IMR-90 (cell line): ENCODE measurements at places on chromosomes 2 and 18. TPM values are rescaled to one million over a fixed set of nuclear protein-coding genes. Genes with fewer than 3 reads are reported as not detected.
A peak's percentile ranks its signal among the peaks of the same experiment; 100 is the strongest.

- peaks cover 25% of the 10 kb centered on the region for H3K4me1 ChIP-seq
- H3K27me3 ChIP-seq: no peaks in the 10 kb centered on the region
- H3K27ac ChIP-seq: peak overlapping the region; percentile 82
- H3K4me3 ChIP-seq: no peak overlapping the region
These were observed 89.2 kb downstream of the SH3RF3 start for GRCh38 chr2:109218087-109218791.

DNA sequence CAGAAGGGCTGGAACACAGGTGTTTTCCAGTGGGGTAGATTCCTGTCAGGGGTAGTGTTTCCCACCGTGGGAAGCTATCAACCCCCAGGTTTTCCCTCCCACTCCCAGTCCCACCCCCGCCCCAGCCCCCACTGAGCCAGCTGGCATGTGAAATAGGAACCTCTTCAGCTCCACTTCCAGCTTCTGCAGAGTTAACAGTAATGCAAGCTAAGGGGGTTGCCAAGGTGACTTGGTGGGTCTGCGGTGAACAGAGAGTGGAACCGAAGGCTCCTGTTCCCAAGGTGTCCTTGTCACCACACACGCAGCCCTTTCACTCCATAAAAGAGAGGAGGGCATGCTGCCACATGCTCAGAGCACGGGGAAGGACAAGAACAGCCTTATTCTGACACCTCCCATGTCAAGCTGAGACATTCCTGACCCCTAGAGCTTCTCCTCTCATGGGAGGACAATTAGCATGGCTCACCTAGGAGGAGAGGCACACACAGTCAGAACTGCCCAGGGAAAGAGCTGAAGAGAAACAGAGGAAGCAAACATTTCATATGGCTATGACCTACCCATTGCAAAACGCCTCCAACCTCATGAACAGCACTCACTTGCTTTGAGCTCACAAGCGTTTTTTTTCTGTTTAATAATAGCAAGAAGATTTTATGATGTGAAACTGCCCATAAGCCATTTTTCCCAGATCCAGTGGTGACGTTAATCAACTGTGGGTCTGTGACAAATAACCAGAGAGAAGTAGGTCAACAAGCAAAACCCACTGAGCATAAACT is 39.8 kb upstream of the TBC1D8 start:
- no peak overlapping the region for H3K4me3 ChIP-seq
- no peaks in the 10 kb centered on the region for H3K36me3 ChIP-seq
- no peak for DNase-seq
- no peak overlapping the region for H3K27ac ChIP-seq

The MTLN gene
- 13.5 and 20.7 TPM in 2 replicates for polyA plus RNA-seq

The CD8B2 gene
- not detected in 2 replicates for polyA plus RNA-seq

- no peaks in the 10 kb centered on the region for H3K27me3 ChIP-seq
- H3K4me3 ChIP-seq: no peak overlapping the region
- H3K4me1 ChIP-seq: no peaks in the 10 kb centered on the region
- H3K27ac ChIP-seq: no peak overlapping the region
These were observed 80.0 kb downstream of the ETAA1 start for GRCh38 chr2:67476809-67477790.

The IL36B gene
- polyA plus RNA-seq: not detected in 2 replicates

DNA sequence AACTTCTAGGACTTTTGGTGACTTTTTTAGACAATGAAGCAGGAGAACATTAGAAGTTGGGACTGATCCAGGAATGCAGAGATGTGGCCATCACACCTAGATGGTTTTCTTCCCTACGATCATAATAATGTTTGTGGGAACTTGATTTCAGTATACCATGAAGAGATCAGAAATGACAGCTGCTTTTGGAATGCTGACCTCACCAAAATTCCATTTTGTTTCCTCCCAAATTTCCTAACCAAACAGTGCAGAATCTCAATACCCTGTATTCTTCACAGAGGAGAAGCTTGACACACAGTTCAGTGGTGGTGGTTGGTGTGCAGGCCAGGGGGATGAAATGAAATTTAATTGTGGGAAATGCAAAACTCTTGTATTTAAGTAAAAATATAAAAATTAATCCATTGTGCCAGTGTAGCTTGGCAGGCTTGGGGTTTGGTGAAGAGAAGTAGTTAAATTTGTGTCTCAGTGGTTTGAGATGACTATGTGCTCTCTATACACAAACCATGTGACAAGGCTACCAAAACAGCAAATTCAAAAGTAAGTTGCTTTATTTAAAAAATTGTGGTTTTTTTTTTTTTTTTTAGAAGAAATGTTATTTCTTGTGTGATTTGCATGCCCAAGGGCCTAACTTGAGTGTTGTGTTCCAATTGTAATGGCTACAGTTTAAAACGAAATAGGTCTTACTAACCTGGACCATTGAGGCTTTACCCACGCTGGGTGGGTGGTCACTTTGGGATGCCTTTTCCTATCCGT is 252.4 kb downstream of the LPIN1 start:
- peaks cover 5% of the 10 kb centered on the region for H3K4me1 ChIP-seq
- H3K36me3 ChIP-seq: no peaks in the 10 kb centered on the region
- no peaks in the 10 kb centered on the region for H3K27me3 ChIP-seq
- no peak overlapping the region for H3K27ac ChIP-seq
- no peak overlapping the region for H3K4me3 ChIP-seq
- peak; percentile 21 for DNase-seq

- no peaks in the 10 kb centered on the region for H3K36me3 ChIP-seq
- no peak overlapping the region for H3K27ac ChIP-seq
- DNase-seq: peak; percentile 16
- H3K27me3 ChIP-seq: no peaks in the 10 kb centered on the region
- no peak overlapping the region for H3K4me3 ChIP-seq
- H3K4me1 ChIP-seq: peaks cover 13% of the 10 kb centered on the region
These were observed 3.7 kb downstream of the TSHZ1 start for GRCh38 chr18:75214332-75214690.

The PDE1A gene
- 0.24 and 0.26 TPM in 2 replicates for polyA plus RNA-seq

The SNRNP200 gene
- 108 TPM in 2 replicates for polyA plus RNA-seq

DNA sequence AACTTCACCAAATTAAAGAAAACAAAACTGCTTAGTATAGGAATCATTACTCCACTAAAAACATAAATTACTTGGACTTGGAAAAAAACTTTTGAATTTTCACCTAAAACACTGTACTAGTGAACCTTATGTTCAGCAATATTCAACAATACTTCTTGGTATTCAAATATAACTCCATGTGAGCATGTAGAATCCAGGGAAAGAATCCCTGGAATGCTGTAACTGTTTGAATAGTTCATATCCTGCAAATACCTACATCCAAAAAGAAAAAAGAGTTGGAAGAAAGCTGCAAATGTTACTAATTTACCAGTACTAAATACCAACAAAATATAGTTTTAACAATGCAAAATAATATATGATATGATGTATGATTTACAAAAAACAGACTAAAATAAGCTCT is 65.4 kb downstream of the IKZF2 start:
- peak; percentile 10 for DNase-seq
- H3K4me1 ChIP-seq: peaks cover 9% of the 10 kb centered on the region
- H3K27ac ChIP-seq: no peak overlapping the region

DNA sequence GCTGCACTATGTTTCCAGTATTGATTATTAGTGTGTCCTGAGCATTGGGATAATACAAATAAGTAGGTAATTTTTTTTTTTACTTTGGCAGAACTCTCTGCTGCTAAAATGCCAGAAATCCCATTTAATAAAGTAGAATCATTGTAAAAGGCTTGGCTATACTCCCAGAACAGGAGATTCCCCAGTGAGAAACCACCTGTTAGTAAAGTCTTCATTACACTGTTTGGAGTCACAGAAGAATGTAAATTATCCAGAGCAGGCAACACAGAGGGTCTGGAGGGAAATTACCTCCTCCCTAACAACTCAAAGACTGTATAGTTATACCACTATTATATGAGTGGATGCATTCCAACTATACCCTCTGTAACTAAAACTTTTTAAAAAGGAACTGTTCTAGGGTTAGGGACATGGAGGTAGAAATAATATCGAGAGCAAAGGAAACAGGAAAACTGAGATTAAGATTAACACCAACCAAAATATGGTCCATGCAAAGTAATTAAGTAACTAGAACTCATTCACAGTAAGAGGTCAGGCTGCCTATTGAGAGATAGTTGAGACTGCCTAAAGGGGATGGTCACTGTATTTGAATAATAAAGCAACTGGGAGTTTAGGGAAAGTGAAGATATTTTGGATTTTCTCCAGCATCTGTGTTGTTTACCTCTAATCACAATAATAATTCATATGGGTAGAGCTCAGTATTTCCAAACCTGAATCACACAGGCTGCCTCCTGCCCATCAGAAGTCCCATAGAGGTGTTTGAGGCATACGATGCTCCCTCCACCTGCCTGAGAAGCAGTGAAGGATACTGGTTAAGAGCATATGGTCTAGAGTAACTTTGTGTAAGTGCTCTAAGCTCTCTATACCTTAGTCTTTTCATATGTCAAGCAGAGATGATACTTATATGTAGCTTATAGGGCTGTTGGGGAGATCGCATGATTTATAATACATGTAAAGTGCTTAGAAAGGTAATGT is 34.4 kb downstream of the MAP2 start:
- H3K36me3 ChIP-seq: no peaks in the 10 kb centered on the region
- H3K4me1 ChIP-seq: no peaks in the 10 kb centered on the region
- no peak for DNase-seq
- no peak overlapping the region for H3K27ac ChIP-seq
- H3K4me3 ChIP-seq: no peak overlapping the region

DNA sequence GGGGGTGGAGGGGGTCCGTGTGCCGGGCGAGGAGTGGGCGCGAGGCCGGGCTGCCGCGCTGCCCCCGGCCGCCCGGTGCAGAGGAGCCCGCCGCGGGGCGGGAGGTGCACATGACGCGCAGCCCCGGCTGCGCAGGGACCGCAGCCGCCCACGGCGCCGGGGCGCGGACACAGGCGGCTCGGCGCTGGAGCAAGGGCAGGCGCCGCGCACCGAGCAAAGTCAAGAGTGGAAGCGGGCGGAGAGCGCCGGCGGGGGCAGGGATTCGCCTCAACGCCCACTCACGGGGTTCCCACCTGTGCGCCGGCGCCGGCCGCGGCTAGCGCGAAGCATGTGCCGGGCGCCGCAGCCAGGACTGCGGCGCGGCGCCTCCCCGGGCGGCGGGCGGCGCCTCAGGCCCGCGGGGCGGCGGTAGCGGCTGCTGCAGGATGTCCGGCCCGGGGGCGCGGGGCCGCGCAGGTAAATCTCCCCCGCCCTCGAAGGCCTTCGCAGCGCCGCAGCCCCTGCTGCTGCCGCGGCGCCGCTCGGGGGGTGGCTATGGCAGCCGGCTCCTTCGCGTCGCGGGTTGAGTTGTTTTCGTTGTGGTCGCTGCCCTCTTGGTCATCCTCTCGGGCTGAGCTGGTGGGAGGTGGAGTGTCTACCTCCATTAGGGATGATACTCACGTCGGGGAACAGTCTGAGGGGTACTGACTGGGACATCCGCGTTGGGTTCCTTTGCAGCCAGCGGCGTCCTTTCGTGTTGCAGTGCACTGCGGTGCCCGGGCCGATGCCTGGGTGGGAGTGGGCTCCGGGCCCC is 216.3 kb upstream of the DTNA start:
- H3K27ac ChIP-seq: no peak overlapping the region
- no peaks in the 10 kb centered on the region for H3K36me3 ChIP-seq
- H3K4me3 ChIP-seq: peak overlapping the region; percentile 44
- no peak for DNase-seq
- peaks cover 11% of the 10 kb centered on the region for H3K27me3 ChIP-seq
- no peaks in the 10 kb centered on the region for H3K4me1 ChIP-seq

The ARL6IP6 gene
- polyA plus RNA-seq: 11.2 and 14.7 TPM in 2 replicates

GRCh38 chr2:133819906-133820305 is 251.6 kb upstream of the NCKAP5 start:
- H3K4me3 ChIP-seq: no peak overlapping the region
- no peaks in the 10 kb centered on the region for H3K36me3 ChIP-seq
- H3K4me1 ChIP-seq: peaks cover 16% of the 10 kb centered on the region
- H3K27me3 ChIP-seq: no peaks in the 10 kb centered on the region
- H3K27ac ChIP-seq: peak overlapping the region; percentile 53
- no peak for DNase-seq

GRCh38 chr2:14967729-14968128 is 335.2 kb downstream of the LRATD1 start:
- no peak overlapping the region for H3K27ac ChIP-seq
- no peaks in the 10 kb centered on the region for H3K27me3 ChIP-seq
- H3K36me3 ChIP-seq: no peaks in the 10 kb centered on the region
- H3K4me1 ChIP-seq: no peaks in the 10 kb centered on the region
- DNase-seq: no peak
